Fibroblast of the aortic adventitia (primary cell): ENCODE measurements at places on chromosomes 7 and 10.

GRCh38 chr7:6167587-6168476, 104.6 kb downstream of the CYTH3 start:
- DNase-seq: no peak

DNA sequence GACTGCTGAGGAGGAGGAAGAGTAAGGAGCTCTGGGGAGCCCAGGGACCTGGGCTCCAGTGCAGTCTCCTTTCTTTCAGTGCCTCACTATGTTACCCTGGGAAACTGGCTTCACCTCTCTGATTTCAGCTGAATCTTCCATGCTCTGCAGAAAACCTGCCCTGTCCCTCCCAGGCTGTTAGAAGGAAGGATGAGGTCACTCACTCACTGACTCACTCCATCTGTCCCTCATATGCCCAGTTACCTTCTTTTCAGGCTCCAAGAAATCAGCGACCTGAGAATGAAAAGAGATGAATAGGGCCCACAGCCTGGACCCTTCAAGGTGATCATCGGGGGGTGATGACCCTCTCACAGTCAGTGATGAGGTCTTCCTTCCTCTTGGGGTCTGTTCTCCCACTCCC, 481 bp downstream of the SFTPA2 start:
- peak; percentile 6 for DNase-seq

DNA sequence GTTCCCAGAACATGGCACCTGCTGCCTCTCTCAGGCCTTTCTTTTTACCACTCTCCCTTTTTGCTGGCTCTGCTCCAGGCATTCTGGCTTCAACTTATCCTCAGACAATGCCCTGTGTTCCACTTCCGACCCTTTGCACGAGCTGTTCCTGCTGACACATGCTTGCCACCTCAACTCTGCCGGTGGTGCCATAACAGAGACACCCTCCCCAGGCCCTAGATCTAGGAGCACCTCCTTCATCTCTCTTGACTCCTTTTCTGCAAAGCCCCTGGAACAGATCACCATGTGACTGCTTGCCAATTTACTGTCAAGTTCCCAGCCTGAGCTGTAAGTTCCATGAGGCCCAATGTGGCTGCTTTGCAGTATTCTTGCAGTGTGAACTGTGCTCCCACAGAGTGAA, 256.0 kb upstream of the MKI67 start:
- no peak for DNase-seq

GRCh38 chr10:115975506-115975905, 297.5 kb downstream of the GFRA1 start:
- no peak for DNase-seq

DNA sequence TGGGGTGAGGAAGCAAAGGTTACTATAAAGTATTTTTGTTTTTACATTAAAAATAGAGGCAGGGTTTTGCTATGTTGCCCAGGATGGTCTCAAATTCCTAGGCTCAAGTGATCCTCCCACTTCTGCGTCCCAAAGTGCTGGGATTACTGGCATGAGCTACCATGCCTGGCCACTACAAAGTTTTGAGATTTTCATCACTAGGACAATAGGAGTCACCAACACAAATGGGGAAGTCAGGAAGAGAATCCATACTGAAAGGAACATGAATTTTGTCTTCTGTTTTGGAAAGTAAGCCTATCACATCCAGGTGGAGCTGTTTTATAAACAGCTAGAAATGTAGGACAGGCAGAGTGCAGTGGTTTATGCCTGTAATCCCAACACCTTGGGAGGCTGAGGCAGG, 20.0 kb upstream of the CAPZA2 start:
- DNase-seq: no peak

DNA sequence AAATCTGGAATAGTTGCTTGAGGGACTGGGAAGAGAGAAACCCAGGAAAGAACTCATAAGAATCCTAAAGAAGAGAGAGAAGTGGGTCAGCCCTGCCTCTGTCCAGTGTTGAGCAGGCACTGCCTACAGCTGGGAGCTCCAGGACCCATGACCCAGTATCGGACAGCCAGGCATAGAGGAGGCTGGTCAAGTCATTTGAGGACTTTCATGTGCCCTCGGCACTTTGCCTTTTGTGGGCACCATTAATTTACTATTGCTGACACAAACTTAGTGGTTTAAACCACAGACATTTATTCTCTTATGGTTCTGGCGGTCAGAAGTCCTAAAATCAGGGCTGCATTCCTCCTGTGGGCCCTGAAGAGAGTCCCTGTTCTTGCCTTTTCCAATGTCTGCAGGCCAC, 60.3 kb downstream of the CPXM2 start:
- no peak for DNase-seq

DNA sequence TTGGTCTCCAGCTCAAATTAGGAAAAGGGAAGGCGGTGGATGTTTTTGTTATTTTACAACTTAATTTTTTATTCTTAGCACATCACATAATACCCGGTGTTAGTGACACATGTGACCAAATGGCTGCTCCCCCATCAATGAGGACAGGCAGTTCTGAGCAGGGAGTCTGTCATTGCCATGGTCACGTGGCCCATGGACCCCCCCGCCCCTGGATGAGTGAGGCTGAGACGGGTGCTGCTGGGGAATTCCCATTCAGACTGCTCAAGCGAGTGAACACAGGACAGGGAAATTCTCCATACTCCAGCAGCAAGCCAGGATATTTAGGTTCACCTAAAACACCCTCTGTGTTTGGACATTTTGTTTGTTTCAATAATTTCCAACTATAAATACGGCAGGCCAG, 34.7 kb upstream of the SLC35B4 start:
- DNase-seq: no peak

- peak; percentile 85 for DNase-seq
These were observed 58.4 kb downstream of the MGMT start for GRCh38 chr10:129525401-129525801.

DNA sequence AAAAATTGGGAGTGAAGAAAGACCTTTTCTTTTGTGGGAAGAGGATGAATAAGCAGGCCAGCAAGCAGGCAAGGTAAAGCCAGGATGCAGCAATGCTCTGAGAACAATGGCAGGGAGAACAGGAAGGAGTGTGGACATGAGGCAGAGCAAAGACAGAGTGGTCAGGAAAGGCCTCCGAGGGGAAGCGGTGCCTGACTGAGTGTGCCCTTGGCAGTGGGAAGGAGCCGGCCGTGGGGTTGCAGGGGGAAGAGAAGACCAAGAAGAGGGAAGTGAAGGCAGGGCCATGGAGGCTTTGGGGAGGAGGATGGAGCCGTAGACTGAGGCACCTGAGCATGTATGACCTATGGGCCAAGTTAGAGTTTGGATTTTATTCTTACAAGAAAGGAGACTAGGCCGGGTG, 21.9 kb upstream of the ZNF212 start:
- no peak for DNase-seq

DNA sequence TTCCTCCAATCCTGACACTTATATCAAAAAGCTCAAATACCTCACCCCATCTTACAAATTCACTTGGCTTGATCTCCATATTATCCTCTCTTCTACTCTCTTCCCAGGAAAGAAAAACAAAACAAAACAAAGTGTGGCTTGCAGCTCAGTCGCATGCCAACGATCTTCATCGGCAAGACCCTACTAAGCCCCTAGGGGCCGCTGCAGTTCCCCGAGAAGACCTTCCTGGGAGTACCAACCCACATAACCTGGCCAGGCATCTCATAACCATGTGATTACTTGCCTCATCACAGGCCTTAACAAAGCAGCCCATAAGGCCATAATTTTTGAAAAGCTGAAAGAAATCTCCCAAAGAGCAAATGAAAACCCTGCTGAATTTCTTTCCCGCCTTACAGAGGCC, 103.7 kb downstream of the ZNF92 start:
- DNase-seq: no peak

DNA sequence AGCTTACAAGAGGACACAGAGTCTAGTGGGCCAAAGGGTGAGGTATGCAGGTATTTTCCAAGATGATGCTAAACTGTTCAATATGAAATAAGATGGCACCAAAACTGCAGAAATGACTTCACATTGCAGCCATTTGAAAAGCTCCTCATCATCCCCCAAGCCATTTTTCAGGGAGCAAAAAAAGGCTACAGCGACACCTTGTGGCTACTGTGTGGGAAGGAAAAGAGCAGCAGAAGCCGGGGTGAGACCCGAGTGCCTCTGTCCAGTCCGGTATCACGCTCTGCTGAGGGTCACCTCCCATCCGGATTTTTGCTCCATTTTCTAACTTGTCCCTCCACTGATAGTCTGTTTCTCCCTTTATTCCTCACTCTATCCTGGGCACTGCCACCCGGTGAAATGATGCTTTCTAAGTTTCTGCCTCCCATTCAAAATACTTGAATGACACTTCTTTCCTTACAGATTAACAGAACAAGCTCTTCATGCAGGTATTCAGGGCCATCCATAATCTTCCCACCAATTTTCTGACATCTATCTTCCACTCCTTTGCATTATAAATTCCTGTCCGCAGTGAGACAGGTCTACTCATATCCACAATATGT, 220.2 kb downstream of the DGKI start:
- peak; percentile 58 for DNase-seq

- DNase-seq: peak; percentile 61
These were observed 91.6 kb downstream of the DNMBP start for GRCh38 chr10:99917963-99918825.

GRCh38 chr7:137507096-137507495, 163.6 kb upstream of the PTN start:
- DNase-seq: peak; percentile 34

GRCh38 chr7:5636446-5636835, 145.0 kb downstream of the RNF216 start:
- DNase-seq: peak; percentile 16
